ENCODE measurements at places on chromosomes 2 and 18.

DNA sequence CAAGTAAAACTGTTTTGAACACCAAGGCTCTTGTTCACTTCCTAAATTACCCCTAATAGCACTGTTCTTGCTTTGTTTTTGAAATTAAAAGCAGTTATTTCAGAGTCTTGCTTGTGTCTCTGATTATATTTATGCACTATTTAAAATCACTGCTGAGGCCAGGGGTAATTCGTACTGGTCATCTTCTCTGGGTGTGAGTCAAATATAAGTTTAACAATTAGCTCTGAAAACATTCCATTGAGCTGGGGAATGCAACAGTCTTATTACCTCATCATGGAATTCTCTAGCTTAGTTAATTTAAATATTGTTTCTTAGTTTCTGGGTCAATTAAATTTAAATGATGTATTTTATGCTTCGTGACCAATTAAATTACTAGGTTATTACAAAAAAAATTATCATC, 135.0 kb downstream of the MEIS1 start:
- no peak for DNase-seq

DNA sequence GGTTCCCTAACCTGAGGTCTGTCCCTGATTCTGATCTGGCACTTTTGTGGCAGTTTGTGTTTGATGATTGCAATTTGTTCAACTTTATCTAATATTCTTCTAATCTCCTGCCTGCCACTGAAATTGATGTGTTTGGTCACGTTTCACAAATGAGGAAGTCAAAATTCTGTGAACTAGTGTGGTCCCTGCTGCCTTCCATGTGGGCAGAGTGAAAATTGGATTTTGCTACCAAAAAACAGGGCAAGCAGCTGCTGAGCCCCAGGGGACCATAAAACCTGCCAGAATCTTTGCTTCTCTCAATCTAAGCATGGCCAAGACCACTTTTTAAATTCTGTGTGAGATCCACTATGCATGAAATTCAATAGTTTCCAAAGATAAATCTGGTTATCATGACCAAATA, 195.5 kb upstream of the CYRIA start:
- no peak for DNase-seq

GRCh38 chr2:12721566-12722446, 5.1 kb downstream of the TRIB2 start:
- no peak for DNase-seq

GRCh38 chr2:25131567-25132298, 36.6 kb downstream of the POMC start:
- no peak for DNase-seq

DNA sequence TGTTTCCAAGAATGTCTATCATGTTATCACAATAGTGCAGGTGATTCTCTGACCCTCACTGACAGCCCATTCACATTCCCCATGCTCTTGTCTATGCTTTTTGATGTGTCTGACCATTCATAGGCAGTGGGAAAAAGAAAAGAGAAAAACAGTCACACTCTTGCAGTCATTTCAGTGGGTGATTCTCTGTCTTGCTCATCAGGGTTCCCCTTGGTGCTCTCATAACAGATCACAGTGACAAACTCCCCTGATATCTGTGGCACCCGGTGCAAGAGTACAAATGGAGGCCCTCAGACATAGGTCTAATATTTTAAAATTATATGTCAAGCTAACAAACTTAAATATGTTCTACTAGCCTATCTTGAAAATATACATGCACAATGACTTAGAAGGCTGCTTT, 72.7 kb upstream of the PPP1CB start:
- DNase-seq, result no peak

Data from astrocyte of the cerebellum (primary cell).